ENCODE measurements at places on chromosomes 2 and 18.

GRCh38 chr2:134539981-134540380 lies 178.8 kb downstream of the TMEM163 start:
- DNase-seq = peak; percentile 60

DNA sequence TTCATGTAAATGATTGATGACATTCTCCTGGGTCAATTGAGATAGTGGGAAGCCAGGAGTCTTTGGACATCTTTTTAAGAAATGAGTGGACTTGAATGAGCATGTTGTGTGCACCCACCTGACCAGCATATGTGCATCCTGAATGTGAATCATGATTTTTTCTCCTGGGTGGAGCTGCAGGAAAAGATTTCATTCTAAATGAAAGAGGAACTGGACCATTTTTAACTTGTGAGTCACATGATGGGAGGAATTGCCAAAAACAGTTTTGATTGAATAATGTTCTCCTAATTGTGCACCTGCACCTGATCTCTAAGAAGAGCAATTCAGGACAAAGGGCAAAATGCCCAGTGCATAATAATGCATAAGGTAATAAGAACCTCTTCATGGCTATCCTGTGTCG lies 32.3 kb downstream of the COPS8 start:
- DNase-seq = no peak

GRCh38 chr2:51516667-51517066 lies 484.7 kb upstream of the NRXN1 start:
- no peak for DNase-seq

- DNase-seq = no peak
Measured at GRCh38 chr2:231745303-231746038, 35.6 kb downstream of the PDE6D start.

- DNase-seq = peak; percentile 53
Measured at GRCh38 chr2:64582774-64583340, 58.7 kb downstream of the AFTPH start.

- no peak for DNase-seq
Measured at GRCh38 chr2:162885281-162886070, 46.9 kb upstream of the KCNH7 start.

DNA sequence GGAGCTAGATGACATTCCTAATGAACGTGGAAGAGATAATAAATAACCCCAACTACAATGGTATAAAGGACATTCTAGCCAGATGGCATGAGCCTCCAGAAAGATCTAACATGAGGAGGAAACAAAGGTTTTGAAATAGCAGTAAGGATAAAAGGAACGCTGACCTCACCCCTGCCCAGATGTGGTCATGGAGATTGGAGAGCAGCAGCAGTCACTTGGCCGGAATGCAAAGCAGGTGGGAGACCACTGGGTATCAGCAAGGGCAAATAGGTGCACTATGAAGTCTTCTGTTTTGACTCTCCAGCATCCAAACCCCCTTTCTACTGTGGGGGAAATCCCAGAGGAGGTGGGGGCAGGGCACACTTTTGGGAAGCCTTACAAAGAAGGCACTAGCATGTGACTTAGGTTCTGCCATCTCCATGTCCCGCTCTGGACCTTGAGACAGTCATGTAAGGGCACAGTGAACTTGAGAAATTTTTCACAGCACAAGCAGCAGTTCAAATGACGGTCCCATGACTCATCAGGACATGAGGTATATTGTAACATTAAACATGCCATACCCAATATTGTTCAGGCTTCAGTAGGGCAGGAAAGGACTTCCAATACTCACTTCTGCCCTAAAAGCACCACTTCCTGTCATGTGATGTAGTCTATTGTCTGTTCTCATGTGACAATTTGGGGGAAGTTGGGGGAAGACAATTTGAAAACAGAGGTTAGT lies 55.2 kb downstream of the METTL4 start:
- no peak for DNase-seq

GRCh38 chr18:5029592-5029991 lies 167.5 kb downstream of the AKAIN1 start:
- no peak for DNase-seq

GRCh38 chr2:230779126-230779525 lies 66.5 kb downstream of the CAB39 start:
- no peak for DNase-seq

DNA sequence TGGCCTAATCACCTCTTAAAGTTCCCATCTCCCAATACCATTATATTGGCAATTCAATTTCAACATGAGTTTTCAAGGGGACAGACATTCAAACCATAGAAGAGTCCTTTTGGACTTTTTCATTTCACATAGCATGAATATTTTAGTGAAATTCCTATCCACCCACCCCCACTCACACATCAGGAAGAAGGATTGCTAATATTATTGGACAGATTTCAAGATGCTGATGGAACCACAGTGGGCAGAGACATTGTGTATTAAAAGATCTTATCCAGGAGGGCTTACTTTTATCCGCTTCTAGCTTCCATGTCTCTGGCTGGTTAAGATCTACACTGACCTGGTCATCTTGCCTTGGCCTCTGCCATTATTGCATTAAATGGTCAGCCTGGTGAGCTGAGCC lies 297.4 kb upstream of the ACVR2A start:
- DNase-seq = no peak

DNA sequence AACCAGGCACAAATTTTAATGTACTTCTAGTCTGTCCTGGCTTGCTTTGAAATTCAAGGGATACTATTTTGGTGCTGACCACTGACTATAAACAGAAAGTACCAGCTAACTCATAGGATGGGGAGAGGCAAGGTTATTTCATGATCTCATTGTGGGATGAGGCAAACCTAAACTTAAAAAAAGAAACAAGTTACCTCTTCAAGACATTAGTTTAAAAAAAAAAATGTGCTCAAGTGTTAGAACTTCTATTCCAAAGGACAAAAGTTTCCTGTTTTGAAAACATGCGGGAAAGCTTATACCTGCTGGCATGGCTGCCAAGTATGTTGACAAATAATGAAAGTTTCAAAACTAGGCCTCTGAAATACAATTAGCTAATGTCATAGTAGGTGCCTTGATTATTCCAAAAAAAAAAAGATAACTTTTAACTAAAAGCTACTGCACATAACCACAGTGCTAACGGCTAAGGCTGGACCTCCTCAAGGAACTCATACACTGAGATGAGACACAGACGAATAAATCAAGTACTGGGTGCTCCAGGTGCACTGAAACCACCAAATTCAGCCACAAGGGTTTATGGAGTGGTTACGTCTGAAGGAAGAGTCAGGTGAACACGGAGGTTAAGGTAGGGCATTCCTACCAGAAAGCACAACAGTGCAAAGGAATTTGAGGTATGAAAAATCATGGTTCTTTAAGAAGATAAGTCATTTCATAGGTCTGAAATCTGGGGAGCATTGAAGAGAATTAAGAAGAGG lies 38.1 kb downstream of the TMEM131 start:
- no peak for DNase-seq

DNA sequence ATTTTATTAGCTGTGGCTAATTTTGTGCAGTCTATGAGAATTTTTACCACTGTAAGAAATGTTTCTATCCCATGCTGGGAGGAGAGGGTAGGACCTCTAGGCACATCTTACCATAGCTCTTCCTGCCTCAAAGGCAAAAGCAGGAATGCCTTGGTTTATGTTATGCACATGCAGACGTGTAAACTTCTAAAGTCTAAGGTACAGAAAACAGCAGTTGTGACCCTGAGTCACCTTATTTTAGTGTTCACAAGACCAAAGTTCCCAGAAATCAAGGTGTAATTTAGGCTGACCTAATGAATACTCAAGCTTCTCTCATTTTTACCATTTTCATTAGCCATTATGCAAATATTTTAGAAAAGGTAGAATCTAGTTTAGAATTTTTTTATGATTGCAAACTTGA lies 15.4 kb upstream of the WIPF1 start:
- DNase-seq = no peak

- no peak for DNase-seq
Measured at GRCh38 chr2:18154812-18155211, 276.3 kb downstream of the KCNS3 start.

DNA sequence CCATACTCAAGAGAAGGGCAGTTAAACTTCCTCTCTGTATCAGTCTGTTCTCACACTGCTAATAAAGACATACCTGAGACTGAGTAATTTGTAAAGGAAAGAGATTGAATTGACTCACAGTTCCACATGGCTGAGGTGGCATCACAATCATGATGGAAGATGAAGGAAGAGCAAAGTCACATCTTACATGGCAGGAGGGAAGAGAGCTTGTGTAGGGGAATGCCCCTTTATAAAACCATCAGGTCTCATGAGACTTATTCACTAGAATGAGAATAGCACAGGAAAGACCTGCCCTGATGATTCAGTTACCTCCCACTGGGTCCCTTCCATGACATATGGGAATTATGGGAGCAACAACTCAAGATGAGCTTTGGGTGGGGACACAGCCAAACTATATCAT lies 1.4 kb upstream of the IL36B start:
- DNase-seq = no peak

DNA sequence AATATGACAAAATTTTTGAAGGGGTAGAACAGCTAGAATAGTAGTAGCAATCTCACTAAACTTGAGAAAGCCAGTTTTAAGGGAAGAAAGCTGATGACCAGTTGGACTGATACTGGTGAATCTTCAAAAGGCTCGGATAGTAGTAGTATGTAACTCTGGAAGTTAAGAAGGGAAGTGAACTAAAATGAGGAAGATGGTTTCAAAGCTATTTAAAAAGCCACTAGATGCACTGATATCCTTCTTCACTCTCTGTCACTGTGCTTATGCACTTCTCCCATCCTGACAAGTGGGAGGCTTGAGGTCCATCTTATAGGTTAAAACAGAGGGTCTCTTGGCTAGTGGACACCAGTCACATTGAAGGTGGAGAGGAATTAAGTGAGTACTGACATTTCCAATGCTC lies 141.1 kb downstream of the NCOA1 start:
- no peak for DNase-seq

DNA sequence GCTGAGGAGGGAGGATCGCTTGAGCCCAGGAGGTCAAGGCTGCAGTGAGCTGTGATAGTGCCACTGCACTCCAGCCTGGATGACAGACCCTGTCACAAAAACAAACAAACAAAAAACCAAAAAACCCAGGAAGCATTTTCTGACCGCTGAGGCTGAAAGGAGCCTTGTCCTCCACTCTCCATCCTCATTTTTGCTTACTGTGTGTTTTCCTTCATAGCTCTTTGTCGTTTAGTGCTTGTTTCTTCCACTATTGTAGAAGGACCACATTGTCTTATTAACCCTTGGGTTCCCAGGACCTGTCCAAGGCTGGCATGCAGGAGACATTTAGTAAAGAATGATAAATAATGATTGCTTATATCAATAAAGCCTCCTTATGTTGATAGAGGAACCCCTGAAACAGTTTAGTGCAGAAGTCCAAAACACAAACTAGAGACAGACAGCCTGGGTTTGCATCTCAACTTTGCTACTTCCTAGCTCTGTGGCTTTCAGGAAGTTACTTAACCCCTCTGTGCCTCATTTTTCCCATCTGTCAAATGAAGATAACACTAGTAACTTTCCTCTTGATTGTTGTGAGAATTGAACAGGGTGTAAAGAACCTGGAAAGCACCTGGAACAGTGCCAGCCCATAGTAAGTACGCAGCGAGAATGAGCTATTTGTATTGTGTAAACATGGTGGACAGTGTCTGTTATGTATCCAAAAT lies 126.0 kb downstream of the LPIN1 start:
- no peak for DNase-seq

- no peak for DNase-seq
Measured at GRCh38 chr2:31052284-31052683, 86.0 kb downstream of the GALNT14 start.

- no peak for DNase-seq
Measured at GRCh38 chr2:76759634-76760366, 762.4 kb downstream of the LRRTM4 start.

GRCh38 chr2:73250872-73251846 lies 17.1 kb downstream of the CCT7 start:
- DNase-seq = no peak

- no peak for DNase-seq
Measured at GRCh38 chr18:69537183-69537582, 136.5 kb downstream of the DOK6 start.

GRCh38 chr2:73914667-73915066 lies 12.0 kb upstream of the DGUOK start:
- DNase-seq = no peak

GRCh38 chr2:111919365-111919764 lies 21.0 kb downstream of the MERTK start:
- DNase-seq = no peak

GRCh38 chr2:1375794-1376193 lies 37.5 kb upstream of the TPO start:
- no peak for DNase-seq

- no peak for DNase-seq
Measured at GRCh38 chr2:69685321-69686048, 41.9 kb upstream of the AAK1 start.

DNA sequence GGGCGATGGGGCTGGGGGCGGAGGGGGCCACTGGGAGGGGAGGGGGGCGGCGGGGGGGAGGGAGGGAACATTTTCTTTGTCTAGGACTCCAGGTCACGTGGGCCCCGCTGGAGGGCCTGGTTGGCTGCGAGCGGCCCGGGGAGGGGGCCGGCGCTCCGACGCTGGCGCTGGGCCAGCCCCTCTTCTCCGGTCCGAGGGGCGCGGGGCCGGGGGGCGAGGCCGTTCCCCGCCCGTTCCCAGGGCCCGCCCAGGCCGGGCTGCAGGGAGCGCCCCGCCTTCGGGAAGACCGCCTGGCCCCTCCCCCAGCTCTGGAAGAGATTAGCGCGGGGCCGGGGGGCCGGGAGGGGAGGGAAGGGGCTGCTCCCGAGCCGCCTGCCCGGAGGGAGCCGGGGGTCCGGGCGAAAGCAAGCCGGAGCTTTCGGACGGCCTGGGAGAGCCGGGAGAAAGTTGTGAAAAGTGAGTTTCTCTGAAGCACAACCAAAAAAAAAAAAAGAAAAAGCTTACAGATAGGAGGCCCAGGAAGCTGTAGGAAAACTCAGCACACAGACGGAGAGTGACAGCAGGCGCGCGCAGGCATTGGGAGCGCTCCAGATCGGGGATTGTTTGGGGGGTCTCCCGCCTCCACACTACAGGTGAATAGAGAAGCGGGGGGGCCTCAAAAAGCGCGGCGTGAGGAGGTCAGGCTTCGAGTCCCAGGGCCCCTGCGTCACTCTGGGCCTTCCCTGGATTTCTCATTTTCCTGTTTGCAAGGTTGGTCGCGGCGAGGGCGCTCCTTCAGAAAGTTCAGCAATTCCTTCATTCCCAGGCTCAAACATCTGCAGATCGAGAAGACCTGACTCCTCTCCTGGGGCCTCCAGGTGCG lies 84.1 kb upstream of the POMC start:
- no peak for DNase-seq

GRCh38 chr2:63790906-63791305 lies 50.8 kb upstream of the UGP2 start:
- no peak for DNase-seq

DNA sequence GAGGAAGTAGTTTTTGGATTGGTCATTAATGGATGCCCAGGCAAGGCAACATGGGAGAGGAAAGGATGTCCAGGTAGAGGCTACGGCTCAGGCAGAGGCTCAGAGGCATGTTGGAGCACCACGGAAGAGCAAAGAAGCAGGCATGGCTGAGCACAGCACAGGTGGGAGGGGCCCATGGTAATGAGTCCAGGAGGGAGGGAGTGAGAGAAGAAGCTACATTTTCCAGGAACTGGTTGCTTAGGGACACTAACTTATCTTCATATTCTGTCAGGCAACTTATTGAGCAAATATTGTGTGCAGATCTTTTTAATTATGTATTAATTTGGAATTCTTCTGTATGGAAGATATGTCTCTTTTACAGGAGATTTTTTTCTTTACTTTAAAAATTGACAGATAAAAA lies 42.2 kb downstream of the ARHGEF4 start:
- no peak for DNase-seq

- DNase-seq = no peak
Measured at GRCh38 chr2:206063635-206064034, 22.3 kb downstream of the INO80D start.
